ENCODE measurements at places on chromosomes 3 and 15. TPM values are rescaled to one million over a fixed set of nuclear protein-coding genes. Genes with fewer than 3 reads are reported as not detected.

- DNase-seq, result no peak
Measured at GRCh38 chr3:66326340-66326739, 105.5 kb downstream of the SLC25A26 start.

- peak; percentile 92 for DNase-seq
Measured at GRCh38 chr3:50340448-50341329, at the start of gene RASSF1. Gene RASSF1 (minus strand): TSS chr3:50340836. CDS start chr3:50340805, 31 bp downstream.

DNA sequence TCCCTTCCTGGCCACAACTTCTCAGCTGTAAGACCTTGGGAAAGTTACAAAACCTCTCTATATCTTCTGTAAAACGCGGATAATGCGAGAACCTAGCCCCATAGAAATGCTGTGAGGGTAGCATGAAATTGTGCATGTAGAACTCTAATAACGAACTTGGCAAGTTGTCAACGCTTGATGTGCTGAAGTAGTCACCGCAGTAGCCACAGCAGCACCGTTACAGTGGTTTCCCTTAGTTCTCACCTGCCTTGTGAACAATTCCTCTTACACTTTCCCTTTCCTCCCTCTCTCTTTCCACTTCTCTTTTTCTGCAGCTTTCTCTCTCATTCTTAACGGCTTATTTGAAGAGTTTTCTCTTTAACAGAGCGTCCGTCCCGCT is 447 bp upstream of the SHQ1 start:
- no peak for DNase-seq

DNA sequence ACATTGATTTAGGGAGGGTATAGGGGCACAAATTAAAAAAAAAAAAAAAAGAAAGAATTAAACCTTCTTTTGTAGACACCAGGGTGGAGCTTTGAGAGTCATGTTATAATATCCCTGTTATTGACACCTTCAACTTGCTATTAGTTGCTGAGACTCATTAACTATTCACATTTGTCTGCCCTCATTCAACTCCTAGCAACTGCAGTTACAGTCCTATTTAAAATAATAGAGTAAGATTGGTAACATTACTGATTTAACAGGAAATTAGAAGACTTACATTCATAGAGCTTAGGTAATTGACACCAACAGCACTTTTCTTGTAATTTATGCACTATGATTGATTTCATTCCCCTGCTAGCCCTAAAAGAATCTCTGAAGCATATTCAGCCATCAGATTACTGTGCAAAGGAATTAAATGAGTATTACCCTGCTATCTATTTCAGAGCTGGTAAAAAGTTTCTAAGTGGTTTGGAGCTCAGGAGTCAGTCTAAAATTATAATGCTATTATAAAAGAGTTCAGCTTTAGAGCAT is 148.8 kb upstream of the TBL1XR1 start:
- no peak for DNase-seq

- DNase-seq, result no peak
Measured at GRCh38 chr3:149507491-149508324, 33.2 kb downstream of the TM4SF4 start.

DNA sequence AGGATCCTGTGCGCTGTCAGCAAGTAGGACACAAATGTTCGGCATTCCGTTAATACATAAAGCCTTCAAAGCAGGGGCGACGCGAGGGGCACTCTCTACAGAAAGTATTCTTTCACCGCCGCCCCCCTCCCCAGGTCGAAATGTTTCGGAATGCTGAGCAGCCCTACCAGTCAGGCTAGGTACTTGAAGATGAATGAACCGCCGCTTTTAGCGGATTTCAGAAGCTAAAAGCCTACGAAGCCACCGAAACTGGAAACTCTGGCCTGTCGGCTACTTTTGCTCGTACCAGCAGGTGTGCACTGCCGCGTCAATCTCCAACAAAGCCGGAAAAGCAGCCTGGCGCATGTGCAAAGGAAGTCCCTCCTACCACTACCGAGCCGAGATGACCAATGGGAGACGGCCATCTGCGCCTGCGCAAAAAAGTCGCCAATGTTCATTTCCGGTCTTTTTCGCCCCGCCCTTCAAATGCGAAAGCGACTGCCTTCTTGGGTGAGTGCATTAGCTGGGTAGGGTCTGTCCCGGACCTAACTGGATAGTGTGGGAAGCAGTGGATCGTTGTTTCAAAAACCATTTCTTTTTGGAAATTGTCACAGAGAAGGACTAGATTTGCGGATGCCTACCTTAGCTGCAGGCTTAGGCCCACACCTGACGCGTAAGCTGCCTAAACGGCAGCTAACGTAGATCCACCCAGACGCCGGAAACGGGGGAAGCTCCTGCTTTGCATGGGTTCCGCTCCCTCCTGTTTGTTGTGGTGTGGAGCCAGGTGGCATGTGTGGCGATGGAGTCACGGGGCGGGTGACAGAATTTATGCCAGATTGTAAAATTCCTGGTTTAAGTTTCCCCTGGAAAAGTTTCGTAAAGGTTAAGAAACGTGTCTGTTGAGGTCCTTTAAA is at the start of gene WDR5B:
Gene WDR5B, minus strand, starts transcription at position 301 of the 893 bp plus-strand sequence. CDS start 534 bp downstream, outside the sequence.
- peak; percentile 99 for DNase-seq

DNA sequence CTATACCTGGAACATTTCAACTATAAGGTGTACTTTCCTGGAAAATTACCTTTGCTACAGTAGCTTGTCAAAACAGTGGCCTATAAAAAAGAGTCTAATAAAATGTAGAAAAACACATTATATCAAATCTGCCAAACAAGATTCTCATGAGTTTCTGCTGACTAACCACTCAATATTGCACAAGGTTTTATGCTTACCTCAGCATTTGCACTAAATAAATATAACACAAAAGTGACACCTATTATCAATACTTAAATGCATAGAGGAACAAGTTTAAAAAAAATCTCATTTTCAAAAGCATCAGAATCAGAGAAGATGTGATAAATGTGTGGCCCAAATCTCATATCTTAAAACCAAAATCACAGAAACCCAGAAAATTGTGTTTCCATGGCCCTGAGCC is 281.4 kb downstream of the RSL24D1 start:
- DNase-seq, result no peak

- no peak for DNase-seq
Measured at GRCh38 chr15:80777826-80778620, 1.1 kb upstream of the CEMIP start.

DNA sequence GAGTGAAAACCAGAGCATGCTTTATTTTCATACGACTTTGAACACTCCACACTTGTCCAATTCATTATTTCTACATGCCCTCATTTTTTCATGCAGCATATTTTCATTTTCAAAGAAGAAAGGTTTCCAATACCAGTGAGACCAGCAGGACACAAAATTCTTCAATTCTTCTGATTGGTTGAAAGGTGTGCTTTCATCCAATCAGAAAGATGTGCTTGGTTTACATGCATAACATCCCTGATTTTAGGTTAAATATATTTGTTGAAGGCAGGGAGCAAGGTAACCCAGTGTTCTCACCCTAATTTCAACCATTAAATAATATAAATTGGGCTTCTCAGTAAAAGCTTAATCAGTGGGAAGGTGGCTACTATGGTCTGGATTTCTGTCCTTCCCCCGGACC is 47.5 kb upstream of the PPIB start:
- DNase-seq, result no peak

DNA sequence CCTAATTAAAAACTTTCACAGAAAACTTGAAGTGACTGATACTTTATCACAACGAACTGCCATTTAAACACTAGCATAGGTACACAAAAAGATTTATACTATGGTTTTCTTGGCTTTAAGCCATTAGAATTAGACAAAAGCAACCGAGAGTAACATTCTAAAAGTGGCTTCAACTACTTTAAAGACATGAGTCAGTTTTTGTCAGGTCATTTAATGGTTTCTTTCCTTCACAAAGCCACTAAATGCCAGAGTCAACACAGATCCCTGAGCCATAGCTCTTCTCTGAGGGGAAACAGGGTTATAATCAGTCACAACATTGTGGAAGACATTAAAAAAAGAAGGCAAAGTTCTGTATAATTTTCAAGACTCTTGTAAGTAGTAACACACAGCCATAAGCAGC is 54.6 kb downstream of the CAPN3 start:
- no peak for DNase-seq

MOBP gene
- total RNA-seq, result not detected

PDZRN3 gene
- 204 TPM for total RNA-seq

THRB gene
- total RNA-seq, result 49.5 TPM

DNA sequence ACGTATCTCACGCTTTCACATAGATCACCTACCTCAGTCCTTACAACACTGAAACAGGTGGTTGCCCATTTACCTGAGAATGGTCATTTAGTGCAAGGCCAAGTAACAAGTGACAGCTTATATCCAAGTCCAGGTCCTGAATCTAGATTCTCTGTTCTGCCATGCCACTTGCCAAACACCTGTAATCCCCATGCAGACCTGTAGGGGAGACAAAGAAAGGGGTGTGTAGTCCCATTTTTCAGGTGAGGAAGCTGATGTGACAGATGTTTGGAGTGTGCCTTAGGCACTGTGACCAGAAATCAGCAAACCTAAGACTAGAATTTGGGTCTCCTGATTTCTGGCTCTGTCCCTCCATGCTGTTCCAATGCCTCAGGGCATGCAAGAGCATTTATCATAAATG is 12.7 kb downstream of the ZNF35 start:
- no peak for DNase-seq

GP5 gene
- total RNA-seq, result 0.14 TPM

CHRNA3 gene
- total RNA-seq, result 5.4 TPM

DNA sequence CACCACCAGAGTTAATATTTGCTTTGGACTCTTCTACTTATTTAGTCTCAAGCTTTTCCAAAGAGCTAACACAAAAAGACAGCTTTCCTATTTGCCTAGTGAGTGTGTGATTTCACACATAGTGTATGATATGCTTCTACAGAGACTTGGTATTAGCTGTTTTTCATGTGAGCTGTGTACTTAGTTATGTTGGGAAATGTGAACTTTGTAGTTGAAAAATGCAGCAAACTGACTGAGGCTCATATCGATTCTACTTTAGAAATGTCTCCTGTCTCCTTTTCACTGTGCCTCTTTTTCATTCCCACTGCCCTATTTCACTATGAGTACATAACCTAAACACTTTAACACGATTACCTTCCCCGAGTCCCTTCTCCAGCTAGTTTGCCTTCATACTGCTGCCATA is 136.5 kb downstream of the ALCAM start:
- DNase-seq, result no peak

DNA sequence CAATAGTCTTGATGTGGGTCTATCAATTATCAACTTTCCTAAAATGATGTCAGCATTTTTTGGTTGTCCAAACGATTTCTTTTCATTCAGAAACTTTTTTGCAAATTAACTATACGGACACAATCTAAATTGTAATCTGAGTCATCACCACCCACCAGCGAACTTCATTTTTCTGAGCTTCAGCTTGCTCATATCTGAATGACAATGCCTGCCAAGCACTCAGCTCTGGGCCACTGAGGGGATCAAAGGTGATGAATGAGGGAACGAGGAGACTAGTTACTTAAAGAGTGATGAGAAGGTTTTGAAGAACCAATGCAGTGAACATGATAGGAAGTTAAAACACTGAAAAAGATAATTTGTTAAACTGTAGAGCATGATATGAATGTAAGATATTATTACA is 14.9 kb upstream of the TBC1D23 start:
- no peak for DNase-seq

SLC28A2 gene
- not detected for total RNA-seq

DNA sequence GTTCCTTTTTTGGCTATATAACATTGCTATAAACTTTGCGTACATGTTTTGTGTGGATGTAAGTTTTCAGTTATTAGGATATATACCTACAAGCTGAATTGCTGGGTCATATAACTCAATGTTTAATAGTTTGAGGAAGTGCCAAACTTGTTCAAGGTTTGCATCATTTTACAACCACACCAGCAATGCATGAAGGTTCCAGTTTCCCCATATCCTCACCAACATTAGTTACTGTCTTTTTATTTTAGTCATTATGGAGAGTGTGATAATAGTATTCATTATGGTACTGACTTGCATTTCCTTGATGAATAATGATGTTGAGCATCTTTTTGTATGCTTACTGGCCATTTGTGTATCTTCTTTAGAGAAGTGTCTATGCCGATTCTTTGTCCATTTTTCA is 112.3 kb downstream of the NR1I2 start:
- DNase-seq, result no peak

ZNF662 gene
- total RNA-seq, result 8.7 TPM

- no peak for DNase-seq
Measured at GRCh38 chr3:108564564-108564963, 24.7 kb downstream of the CIP2A start.

ADGRG7 gene
- not detected for total RNA-seq

GRCh38 chr15:99181545-99181971 is 67.8 kb downstream of the TTC23 start:
- DNase-seq, result peak; percentile 79

DNA sequence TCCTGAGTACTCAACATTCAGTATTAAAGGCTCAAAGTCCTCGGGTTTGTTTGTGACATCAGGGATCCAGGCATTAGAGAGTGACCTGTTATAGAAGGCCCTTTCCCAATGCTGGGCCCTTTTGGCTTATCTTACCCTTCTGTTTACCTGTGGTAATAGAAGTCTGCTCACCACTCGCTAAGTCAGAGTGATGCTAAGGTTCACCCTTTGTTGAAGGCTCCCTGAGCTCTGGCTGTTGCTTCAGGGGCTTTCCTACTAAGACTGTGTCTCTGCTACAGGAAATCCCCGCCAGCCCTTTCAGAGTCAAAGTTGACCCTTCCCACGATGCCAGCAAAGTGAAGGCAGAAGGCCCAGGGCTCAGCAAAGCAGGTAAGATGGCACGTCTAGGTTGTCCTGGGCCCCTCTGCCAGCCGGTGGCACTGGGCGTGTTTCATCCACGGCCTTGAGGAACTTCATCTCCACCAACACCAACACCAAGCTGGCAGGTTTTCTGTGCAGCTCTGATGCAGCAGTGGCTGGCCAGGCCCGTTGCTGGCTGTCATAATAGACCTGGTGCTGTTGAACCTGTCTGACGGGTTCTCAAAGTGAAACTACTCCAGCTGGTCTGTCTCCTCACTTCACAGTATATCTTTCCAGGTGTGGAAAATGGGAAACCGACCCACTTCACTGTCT is 99.1 kb downstream of the DNASE1L3 start:
- DNase-seq, result no peak

DNA sequence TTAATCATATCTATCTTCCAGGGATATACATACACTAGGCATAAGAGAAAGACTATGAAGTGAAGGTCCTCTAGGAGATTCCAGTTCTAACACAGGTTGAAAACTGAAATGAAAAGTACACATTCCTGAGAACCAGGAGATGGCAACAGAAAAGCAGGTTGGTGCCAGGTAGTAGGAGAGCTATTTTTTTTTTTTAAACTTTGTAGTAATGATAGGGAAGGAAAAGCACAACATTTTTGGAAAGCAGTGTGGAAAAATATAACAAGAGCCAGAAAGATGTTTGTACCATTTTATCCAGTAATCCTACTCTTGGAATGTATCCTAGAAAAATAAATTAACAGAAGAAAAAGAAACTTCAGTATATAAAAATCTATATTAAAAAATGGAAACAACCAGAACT is 189.9 kb downstream of the DTWD1 start:
- no peak for DNase-seq

- DNase-seq, result no peak
Measured at GRCh38 chr3:184677344-184678316, 34.2 kb downstream of the MAGEF1 start.

- DNase-seq, result no peak
Measured at GRCh38 chr15:57045741-57046382, 127.4 kb downstream of the TCF12 start.

GRCh38 chr3:114902691-114903101 is 244.4 kb downstream of the ZBTB20 start:
- DNase-seq, result no peak

All from sigmoid colon (tissue), 7 donors.